ENCODE measurements at places on chromosomes 6 and 20.

DNA sequence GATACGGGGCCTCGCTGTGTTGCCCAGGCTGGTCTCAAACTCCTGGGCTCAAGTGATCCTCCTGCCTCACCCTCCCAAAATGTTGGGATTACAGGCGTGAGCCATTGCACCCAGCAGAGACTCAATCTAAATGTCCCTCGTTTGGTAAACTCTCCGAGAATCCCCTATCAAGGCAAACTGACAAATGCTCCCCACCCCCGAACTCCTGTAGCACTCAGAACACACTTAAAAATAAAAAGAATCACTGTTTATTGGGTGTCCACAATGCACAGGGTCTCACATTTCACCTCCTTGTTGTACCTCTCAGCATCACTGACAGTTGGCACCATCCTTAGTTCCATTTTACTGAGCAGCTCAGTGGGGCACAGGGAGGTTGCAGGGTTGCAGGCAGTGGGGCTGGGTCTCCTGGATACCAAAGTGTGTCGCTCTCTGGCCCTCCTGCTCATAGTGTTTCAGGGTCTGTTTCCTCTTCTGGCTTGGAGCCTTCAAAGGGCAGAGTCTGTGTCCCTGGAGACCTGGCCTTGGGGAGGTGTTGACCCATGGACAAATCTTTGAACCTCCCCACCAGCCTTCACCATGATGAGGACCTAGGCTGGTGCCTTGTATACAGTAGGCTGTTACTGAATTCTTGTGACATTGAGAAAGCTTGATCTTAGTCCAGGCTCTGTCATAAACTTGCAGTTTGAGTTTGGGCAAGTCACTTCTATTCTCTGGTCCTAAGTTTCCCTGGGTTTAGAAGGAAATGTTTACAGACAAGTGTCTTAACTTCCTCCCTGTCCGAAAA is 8.5 kb upstream of the SRC start:
- no peak for DNase-seq

DNA sequence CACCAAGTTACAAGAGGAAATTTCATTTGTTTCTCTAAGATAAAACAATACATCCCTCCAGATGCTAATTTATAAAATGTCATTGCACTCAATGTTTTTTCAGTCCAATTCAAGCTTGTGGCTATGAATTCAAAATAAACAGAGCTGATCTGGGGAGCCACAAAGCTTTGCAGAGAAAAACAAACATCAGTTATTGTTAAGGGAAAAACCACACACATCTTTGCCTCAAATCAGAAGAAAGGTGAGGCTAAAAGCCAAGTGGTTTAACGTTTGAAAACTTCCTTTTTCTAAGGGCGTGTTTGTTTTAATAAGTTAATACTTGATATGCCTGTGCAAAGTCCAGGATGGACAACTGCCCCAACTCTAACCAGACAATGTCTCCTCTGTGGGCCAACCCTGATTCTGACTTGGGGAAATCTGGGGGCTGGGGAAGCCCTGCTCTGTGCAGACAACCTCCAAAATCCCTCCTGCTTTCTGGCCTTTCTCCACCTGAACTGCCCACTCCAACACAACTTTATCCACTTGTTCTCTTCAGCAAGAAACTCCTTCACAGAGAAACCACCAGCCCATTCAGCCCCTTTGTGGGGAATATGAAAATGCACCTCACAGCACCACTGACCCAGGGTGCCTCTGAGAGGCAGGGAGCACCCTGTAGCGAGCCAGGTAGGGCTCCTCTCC is 44.6 kb upstream of the NT5E start:
- DNase-seq = no peak

GRCh38 chr6:16432075-16433032 is 194.0 kb downstream of the GMPR start:
- DNase-seq = no peak

DNA sequence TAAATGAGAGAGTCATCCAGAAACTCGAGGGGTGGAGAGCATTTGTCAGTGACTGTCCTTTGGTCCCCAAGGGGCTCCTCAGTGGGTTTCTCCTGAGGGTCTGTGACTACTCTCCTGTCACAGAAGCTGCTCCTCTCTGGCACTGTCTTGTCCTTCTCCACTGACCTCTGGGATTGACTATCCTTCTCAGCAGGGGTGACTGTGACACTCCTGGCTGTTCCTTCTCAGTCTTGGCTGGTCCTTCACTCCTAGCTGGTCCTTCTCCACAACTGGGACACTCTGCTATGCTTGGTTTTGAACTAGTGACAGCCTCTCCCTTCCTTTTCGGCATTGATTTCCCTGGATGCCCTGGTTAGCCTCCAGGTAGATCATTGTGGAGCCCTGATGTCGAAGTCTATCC is 33.5 kb downstream of the DYNLT1 start:
- DNase-seq = no peak

All from hematopoietic multipotent progenitor cell treated with erythropoietin and hydrocortisone succinate and interleukin-3 and kit ligand, for 4 days (in vitro differentiated cells).